EH (cell line): ENCODE measurements at places on chromosomes 1 and 21.

DNA sequence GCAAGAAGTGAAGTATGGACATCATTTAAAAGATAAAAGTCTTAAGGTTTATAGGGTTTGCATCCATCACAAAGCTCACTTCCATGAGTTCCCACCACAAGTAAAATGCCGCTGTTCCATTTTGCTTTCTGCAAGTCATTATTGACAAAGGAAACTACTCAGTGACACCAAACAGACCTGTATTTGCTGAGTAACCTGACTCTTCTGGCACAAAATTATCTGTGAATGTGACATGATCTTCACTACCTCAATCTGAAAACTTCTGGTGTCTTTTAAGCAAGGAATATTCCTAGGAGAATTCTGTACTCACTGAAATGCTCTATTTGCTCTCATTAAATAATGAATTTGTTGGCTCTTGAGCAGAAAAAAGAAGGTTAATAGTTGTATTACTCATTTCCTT, 1077.4 kb upstream of the ADGRL4 start:
- DNase-seq = no peak

DNA sequence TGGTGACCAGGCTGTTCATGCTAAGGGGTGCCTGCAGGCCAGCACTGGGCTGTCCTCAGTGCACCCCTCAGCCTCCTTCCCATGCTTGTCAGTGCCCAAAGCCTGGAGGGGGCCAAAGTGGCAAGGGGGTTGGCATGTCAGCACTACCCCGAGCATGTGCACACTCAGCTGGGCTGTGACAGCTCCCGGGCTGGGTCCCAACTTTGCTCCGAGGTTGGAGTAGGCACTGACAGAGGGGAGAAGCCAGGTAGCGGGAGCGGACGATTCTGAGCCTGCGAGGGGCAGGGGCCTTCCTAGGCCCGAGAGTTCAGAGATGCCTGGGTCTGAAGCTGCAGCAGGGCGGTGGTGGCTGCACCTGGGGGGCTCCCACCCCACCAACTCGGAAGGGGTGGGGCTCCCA, 119.0 kb downstream of the MAST2 start:
- DNase-seq = no peak

DNA sequence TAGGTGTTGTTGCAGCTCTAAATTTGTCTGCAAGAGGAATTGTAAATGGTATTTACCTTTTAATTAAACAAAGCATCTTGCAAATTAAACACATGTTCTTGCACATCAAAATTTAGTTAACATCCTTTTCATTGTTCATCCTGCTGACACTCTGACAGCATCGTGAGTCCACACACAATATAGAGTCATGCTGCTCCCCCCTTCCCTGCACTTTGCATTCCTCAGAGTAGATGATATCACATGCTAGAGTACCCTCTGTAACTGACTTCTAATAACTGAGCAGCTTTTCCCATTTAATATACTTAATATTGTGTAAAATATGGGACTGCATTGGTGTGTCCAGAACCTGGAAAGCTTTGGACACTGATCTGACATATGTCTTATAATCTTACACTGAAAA, 138.8 kb upstream of the DPYD start:
- peak; percentile 27 for DNase-seq

DNA sequence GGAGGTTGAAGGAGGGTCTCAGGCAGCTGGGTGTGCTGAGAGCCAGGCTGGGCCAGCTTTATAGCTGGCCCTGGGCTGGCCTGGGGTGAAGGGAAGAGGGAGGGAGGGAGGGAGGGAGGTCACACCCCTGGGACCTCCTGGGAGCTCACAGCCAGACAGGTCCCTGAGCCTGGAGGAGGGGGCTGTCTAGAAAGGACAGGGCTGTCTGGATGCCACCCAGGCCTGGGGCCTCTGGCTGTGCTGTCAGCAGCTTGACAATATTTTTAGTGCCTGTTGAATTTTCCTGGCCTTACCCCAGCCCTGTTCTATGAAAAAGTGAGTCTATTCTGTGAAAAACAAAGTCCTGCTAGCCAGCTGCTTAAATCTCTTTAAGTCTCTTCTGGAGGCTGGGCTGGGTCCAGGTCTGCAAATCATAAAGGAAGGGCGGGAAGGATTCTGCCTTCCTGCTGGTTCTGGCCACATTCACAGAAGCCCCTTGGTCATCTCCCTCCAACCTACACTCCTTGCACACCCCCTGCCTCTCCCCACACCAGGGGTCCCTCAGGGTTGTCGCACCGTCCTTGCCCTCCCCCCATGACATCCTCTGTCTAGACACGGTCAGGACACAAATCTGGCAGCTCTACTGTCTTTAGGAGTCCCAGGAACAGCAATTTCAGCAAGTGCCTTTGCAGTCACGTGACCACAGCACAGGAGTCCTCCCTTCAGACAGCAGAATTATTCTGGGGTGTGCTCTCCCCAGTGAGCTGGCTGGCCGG, at the start of gene LEFTY2:
Gene LEFTY2 (minus strand): TSS at position 34 of the 755 bp plus-strand sequence. CDS start 80 bp downstream, outside the sequence.
- no peak for DNase-seq

DNA sequence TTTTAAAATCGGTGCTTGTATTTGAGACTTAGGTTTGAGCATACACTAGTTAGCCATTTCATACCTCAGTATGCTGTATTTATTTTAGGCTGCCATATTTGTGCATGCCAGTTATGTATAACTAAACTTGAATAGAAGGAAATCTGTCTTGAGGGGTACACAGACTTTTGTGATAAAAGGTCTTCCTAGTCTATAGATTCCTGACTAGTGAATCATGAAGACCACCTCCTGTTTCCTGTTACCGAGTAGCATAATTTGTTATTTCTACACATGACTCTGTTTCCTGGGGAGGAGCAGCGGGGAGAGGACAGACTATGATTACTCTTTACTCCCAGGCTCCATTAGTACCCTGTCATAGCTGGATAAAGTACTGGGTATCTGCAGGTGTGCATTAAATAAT, 316.8 kb upstream of the SNX7 start:
- DNase-seq = no peak
